ENCODE measurements at places on chromosomes 1 and 21.

DNA sequence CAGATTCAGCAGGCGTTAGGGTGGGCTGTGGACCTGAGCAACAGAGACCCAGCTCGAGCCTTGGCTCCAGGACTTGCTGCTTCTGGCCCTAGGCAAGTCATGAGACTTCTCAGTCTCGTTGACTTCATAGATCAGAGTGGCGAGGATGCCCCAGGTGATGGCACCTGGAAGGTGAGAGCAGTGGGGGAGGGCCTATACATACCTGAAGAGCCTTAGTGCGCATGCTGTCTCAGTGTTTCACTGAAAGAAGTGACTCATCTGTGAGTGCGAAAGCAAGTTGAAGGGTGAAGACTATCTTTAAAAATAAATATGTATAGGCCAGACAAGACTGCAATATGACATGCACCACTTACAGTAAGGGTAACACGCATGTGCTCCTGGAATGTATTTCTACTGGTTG, 10.1 kb downstream of the PLEKHA6 start:
- DNase-seq: no peak

- DNase-seq: no peak
Measured at GRCh38 chr1:214581785-214582184, 21.2 kb upstream of the CENPF start.

GRCh38 chr21:35402061-35402460, 353.0 kb upstream of the RUNX1 start:
- no peak for DNase-seq

GRCh38 chr1:22328331-22329147, 123.1 kb upstream of the ZBTB40 start:
- DNase-seq: no peak

DNA sequence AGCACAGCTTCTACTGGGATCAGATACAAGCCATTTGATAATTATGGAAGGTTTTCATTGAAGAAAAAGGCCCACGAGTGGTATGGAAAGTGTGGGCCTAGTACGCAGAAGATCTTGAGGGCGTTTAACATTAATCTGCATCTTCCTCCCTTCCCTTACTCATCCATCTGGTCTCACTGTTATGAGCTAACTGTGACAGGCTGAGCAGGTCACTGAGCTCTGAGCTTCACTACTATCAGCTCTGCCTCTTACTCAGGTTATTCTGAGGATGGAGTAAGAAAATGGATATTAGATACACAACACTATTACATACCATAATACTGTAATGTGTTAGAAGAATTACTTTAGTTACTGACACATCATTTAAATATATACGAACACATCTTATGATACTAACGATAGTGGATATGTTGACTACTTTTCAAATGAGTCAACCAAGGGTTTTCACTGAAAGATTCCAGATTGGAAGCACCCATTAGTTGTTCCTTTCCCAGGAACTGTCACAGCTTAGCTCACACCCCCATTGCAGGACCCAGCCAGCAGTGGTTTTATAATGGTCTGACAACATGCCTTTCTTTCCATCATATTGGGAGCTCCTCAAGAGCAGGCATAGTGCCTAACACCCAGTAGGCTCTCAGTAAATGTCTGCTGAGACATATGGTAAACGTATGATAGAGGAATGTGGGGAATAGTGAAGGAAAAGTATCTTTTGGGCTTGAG, 97.8 kb upstream of the C8B start:
- no peak for DNase-seq

- no peak for DNase-seq
Measured at GRCh38 chr1:55640708-55641473, 425.7 kb upstream of the USP24 start.

DNA sequence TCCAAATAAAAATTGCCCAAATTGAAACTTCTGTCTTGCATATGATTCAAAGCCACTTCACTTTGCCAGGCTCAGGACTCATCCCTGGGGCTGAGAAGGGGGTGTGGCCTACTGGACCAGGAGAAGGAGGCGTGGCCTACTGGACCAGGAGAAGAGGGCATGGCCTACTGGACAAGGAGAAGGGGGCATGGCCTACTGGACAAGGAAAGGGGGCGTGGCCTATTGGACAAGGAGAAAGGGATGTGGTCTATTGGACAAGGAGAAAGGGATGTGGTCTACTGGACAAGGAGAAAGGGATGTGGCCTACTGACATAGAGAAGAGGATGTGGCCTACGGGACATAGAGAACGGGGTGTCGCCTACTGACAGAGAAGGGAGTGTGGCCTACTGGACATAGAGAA, 405.3 kb downstream of the RRAGC start:
- DNase-seq: no peak

- no peak for DNase-seq
Measured at GRCh38 chr1:30822006-30822405, 64.4 kb upstream of the LAPTM5 start.

DNA sequence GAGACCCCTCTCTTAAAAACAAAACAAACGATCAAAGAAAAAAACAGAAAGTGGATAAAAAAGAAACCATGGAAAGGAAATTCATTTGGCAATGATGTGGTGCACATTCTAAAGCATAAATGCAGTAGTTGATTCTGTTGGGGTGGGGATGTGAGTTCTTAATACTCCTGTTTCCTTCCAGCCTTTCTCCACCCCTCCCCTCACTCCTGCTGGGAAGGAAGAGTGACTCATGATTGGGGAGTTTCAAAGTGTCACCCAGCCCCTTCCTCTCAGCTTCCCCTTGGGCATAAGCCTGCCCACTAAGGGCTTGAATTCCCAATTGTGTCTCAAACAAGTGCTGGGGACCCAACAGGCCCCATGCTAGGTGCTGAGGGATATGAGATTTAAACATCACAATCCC, 6.7 kb upstream of the PINK1 start:
- no peak for DNase-seq

DNA sequence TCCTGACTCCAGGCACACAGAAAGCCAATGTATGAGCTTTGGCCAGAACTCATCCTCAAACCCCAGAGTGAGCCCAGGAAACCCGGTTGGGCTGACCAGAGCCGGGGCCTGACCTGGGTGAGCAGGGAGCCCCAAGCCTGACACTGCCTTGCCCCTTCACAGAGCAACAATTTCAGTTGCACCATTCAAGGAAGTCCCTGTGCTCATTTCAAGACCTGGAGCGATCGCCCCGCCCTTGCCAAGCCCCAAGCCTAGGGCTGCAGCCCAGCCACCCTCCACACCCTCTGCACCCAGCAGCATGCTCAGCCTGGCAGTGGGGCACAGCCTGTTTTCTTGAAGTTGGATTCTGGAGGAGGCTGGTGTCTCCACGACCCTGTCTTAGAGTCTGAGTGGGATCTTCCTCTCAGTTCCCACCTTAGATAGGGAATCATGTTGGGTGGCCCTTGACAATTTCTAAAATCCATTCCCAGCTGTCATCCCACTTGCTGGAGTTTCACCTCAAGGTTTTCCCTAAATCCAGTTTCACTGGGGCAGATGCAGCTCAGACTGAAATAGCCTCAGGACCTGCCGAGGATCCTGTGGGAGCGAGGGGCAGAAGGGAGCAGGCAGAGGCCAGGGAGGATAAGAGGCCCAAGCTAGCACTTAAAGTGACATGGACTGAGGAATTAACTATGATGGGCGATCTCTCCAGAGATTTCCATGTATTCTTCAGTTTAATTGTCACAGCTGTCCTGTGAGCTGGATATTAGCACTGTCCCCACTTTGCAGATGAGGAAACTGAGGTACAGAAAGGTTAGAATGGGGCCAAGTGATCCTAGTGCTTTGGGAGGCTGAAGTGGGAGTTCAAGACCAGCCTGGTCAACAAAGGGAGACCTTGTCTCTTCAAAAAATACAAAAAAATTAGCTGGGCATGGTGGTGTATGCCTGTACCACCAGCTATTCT, 2.5 kb downstream of the NBL1 start:
- no peak for DNase-seq

DNA sequence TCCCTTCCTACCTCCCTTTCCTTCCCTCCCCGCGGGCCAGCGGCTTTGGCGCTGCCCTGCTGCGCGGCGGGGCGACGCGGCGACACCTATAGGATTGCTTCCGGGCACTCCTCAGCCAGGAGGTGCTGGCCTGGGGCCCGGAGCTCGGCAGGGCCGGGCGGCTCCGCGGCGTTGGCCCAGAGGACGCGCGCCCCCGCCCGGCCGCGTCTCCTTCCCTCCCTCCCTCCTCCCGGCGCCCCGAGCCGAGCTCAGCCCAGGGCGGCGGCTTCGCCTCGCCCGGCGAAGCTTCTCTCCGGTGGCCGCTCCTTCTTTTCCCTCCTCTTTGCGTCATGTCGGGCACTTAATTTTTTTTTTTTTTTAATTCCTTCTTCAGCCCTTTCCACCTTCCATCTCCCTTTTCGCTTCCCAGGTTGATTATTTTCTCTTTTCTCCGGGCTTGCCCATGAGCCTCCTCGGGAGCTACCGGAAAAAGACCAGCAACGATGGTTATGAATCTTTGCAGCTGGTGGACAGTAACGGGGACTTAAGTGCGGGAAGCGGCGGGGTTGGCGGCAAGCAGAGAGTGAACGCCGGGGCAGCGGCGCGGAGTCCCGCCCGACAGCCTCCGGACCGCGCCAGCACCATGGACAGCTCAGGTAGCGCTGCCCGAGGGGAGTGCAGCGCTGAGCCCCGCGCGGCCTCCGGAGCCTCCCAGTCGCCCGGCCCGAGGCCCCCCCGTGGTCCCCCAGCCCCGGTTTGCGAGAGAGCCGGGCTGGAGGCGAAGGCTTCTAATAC, at the start of gene DNAJC6:
DNAJC6 (plus strand) TSS at position 240 of the 774 bp plus-strand sequence; CDS start at position 443, 203 bp downstream.
- DNase-seq: peak; percentile 11

DNA sequence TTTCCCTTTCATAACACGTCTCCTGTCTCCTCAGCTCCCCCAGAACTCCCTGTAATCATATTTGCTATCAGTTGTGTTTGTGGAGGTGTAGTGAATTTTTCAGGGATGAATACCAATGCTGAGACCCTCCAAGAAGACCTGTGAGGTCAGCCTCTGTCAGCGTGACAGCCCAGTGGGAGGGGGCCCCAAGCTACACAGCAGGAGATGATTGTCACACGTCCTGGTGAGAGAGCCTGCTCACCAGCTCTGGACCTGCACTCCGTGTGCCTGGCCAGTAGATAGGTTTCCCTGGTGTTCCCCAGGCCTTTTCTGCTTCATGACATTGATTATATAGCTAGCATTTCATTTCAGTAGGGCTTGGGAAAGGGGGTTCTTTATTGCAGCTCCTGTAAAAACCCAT, 421.5 kb downstream of the KIF26B start:
- no peak for DNase-seq

- DNase-seq: no peak
Measured at GRCh38 chr1:48214820-48215219, 7.7 kb upstream of the SLC5A9 start.

- no peak for DNase-seq
Measured at GRCh38 chr1:15526021-15526489, 593 bp upstream of the DNAJC16 start.

DNA sequence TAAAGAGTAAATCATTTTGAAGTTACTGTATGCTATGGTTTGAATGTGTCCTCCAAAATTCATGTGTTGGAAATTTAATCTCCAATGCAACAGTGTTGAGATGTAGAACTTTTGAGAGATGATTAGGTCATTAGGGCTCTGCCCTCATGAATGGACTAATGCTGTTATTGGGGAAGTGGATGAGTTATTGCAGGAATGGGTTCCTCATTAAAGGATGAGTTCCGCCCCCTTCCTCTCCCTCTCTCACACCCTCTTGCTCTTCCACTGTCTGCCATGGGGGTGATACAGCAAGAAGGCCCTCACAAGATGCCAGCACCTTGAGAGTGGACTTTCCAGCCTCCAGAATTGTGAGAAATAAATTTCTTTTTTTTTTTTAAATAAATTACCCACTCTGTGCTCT, 97.6 kb downstream of the ATP1A1 start:
- DNase-seq: no peak

- no peak for DNase-seq
Measured at GRCh38 chr1:27887215-27888021, 15.1 kb downstream of the THEMIS2 start.

DNA sequence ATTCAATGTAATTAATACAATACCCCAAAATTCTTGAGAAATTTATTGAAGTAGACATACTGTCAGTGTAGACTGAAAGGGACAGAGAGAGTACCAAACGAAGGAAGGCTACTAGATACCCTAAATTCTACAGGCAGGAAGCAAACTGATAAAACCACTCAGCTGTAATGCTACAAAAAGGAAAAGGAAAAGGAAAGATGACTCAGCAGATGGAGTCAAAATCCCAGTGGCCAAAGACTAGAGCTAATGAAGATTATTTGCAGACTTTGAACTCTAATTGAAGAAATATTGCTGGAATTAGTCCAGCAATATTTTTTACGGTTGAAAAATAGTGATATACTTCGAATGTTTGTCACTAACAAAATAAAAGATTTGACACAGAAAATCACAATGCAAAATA, 671.9 kb downstream of the BRINP3 start:
- DNase-seq: no peak

DNA sequence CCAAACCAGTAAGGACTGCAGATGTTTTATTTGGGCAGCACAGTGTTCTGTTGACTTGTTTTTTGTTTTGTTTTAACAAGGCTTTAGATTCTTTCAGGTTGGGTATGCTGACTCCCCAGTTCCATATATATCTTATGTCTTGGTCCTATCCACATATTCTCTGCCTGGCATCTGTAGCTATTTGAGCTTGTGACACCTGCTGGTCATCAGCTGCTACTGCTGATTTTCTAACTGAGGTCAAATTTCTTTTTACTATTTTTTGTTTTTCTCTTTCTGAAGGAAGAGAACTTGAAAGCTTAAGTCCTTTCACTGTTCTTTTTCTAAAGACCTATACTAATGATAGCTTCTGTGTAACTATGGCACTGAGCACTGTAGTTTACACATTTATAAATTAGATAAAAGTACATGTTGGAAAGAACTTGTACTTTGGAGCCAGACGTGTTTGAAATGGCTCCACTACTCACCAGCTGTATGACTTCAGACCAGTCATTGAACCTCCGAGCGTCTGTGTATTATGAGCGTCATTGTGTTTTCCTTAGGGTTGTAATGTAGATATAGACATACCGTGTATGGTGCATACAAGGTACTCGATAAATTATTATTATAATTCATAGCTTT, 109.4 kb downstream of the NRDC start:
- DNase-seq: no peak

- no peak for DNase-seq
Measured at GRCh38 chr1:87134625-87135328, 193.9 kb upstream of the LMO4 start.
